ENCODE measurements at places on chromosomes 13 and 19.

GRCh38 chr19:41701401-41702075, 6.9 kb upstream of the CEACAM5 start:
- DNase-seq, result no peak

GRCh38 chr13:40371531-40372125, 294.8 kb downstream of the FOXO1 start:
- no peak for DNase-seq

GRCh38 chr19:17448131-17448967, at the start of gene TMEM221:
TSS of gene TMEM221 (minus strand) at chr19:17448668. CDS start at chr19:17448462, 206 bp downstream.
- DNase-seq, result peak; percentile 43

- DNase-seq, result no peak
Measured at GRCh38 chr13:33710924-33711323, 107.0 kb upstream of the RFC3 start.

Data from CD4-positive, alpha-beta T cell treated with Interleukin-4 for 4 hours (primary cell).